ENCODE measurements at places on chromosomes 5 and 9.

- DNase-seq, result no peak
Measured at GRCh38 chr5:56993241-56993640, 41.3 kb upstream of the MIER3 start.

DNA sequence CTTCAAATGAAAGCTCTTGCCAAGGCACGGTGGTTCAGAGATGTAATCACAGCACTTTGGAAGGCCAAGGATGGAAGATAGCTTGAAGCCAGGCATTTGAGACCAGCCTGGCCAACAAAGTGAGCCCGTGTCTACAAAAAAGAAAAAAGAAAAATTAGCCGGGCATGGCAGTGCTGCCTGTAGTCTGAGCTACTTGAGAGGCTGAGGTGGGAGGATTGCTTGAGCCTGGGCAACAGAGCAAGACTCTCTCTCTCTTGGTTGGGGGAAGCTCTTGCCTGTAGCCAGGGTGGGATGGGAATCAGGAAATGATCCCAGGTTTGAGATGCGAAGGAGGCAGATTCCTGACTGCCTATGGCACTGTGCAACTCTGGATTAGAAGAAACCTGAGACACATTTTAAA is 62.1 kb downstream of the IL6ST start:
- DNase-seq, result no peak

DNA sequence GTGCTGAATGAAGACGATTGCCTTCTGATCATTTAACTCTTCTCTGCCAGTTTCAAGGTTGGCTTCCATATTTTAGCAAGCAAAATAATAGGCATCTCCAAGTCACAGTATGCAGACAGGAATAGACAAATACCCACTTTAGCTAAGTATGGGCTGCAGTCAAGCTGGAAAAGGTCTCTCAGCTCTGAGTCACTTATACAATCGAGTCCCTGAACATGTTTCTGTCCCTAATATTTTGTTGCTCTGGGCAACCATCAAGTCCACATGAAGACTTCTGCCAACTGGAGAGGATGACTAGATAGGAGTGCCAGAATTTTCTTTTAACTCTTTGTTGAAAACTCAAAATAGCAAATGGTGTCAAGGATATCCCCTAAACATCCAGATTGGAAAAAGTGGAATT is 575.3 kb downstream of the RAB3C start:
- DNase-seq, result no peak

- DNase-seq, result no peak
Measured at GRCh38 chr9:12808569-12808968, 33.7 kb downstream of the LURAP1L start.

GRCh38 chr9:114898741-114899140 is 31.6 kb downstream of the TNFSF8 start:
- no peak for DNase-seq

- DNase-seq, result no peak
Measured at GRCh38 chr5:150313921-150314716, 11.4 kb upstream of the ARSI start.

- no peak for DNase-seq
Measured at GRCh38 chr9:123425836-123426365, 69.9 kb downstream of the CRB2 start.

DNA sequence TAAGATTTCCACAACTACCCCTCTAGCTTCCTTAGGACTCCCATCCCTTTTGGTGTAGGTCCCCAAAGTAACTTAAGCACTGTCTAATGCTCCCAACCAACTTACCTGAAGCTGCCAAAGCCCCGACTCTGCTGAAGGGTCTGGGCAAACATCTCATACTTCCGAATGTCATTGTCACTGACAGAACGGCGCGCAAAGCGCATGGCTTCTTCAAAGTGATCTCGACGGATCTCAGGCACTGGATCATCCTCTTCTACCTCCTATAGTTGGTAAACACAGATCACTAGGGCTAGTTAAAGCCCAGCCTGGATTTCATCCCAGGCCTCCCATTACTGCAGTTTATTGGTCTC is 15.2 kb downstream of the VCP start:
- no peak for DNase-seq

- DNase-seq, result peak; percentile 81
Measured at GRCh38 chr5:142063878-142064331, 44.7 kb upstream of the NDFIP1 start.

GRCh38 chr9:106420511-106420944 is 442.4 kb upstream of the ZNF462 start:
- no peak for DNase-seq

- DNase-seq, result no peak
Measured at GRCh38 chr5:116562669-116563068, 12.0 kb downstream of the SEMA6A start.

- DNase-seq, result no peak
Measured at GRCh38 chr5:3789519-3790193, 194.0 kb downstream of the IRX1 start.

- DNase-seq, result no peak
Measured at GRCh38 chr9:100196215-100196614, 97.2 kb downstream of the INVS start.

DNA sequence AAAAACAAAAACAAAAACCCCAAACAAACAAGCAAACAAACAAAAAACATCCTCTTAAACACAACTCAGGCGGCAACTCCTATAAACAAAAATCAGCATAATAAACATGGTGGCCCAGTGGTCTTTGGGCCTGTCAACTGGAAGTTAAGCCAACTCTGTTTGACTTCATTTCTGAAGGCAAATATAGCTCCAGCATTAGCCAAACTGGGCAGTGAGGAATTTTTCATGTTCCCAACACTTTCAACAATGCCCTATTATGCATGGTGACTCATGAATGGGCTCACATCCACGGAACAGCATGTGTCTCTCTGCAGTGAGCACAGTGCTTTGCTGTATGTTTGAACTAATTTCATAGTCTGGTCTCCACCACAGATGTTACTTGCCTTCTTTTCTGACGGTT is 143.9 kb upstream of the STC2 start:
- peak; percentile 53 for DNase-seq

DNA sequence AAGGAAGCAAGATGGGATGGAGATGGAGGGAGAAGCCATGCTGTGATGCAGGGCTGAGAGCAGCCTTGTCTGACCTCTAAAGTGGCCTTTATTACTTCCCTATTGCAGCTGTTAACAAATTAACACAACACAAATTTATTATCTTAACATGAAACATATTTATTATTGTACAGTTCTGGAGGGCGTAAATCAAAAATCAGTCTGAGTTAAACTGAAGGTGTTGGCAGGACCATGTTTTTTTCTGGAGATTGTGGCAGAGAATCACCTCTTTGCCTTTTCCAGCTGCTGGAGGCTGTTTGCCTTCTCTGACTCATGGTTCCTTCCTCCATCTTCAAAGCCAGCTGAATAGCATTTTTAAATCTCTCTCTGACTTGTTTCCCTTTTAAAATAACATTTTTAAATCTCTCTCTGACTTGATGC is 7.2 kb upstream of the MCC start:
- no peak for DNase-seq

GRCh38 chr9:134044944-134045343 is 19.7 kb downstream of the BRD3OS start:
- DNase-seq, result no peak

DNA sequence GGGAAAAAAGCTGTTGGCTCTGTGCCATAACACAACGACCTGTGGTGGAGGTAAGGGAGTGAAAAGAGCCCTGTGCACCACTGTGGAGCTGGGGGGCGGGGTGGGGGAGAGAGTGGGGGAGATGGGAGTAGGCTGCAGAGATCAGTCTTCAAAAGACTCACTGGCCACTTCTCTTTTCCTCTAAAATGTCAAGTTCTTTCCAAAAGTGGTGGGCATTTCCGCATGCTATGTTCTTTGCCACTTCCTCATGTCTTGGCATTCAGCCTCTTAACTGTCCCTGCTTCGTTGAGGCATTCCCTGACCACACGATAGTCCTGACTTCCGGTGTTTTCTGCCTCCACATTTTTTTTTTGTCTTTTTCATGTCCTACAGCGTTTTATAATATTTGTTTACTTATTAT is 2.4 kb upstream of the PPP2R2B start:
- DNase-seq, result no peak

- DNase-seq, result no peak
Measured at GRCh38 chr9:107530679-107531078, 41.1 kb upstream of the KLF4 start.

- DNase-seq, result no peak
Measured at GRCh38 chr9:126496781-126497659, 116.7 kb upstream of the LMX1B start.

DNA sequence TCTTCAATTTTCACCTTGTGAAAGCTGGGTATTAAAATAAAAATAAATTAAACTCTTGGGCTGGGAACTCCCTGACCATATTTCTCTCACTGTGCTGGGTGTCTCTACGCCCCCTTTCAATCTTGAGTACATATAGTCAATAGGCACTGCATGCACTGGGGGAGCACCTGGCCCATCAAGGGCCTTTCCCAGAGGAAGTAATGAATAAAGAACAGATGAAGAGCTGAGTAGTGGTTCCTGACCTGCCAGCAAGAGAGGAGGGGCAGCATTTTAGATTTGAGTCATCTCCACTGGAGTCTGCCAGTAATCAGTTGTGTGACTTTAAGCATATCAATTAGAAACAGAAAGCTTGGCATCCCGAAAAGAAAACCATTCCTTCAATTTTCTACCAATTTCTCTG is 6.2 kb downstream of the MAPKAP1 start:
- no peak for DNase-seq

DNA sequence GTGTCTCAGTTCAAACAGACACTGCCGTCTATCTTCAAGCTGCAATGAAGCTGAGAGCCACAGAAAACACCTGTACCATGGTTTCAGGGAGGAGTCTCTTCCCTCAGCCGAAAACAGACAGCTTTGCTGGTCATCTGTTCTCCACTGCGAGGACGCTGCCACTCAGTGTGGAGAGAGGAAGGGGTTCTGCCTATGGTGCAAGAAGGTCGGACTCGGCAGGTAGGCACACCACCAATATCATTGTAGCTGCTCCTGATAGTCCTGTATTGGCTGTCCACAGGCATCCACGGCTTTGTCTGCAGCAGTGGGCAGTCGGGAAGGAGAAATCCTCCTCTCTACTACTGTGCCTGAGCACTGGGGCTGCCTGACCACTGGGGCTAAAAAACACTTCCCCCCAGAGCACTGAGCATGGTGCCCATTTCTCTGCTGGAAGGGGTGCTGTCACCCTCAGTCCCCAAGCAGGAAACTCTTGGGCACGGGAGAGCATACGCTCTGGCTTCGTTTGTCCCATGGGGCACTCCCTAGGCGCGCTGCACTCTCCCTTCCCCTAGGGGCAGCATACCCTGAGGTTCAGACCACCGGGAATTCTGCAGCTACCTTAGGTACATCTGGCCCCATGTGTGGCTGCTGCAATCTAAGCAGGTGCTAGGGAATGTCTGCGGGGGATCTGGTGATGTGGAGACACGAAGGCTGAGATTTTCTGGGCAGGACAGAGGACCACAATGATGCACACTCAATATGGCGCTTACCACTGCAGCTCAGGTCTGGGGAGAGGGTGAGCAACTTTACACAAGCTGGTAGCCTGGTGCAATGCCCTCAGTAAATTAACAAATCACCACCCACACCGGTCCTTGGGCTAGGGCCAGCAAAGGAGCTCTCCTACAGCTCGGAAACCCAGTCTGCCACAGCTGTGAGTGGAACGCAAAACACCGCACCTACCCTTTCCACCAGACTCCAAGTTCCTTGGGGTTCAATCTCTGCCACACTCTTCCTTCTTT is 880.9 kb upstream of the SEMA6A start:
- peak; percentile 68 for DNase-seq

- no peak for DNase-seq
Measured at GRCh38 chr9:92501671-92502393, 19.5 kb upstream of the ASPN start.

DNA sequence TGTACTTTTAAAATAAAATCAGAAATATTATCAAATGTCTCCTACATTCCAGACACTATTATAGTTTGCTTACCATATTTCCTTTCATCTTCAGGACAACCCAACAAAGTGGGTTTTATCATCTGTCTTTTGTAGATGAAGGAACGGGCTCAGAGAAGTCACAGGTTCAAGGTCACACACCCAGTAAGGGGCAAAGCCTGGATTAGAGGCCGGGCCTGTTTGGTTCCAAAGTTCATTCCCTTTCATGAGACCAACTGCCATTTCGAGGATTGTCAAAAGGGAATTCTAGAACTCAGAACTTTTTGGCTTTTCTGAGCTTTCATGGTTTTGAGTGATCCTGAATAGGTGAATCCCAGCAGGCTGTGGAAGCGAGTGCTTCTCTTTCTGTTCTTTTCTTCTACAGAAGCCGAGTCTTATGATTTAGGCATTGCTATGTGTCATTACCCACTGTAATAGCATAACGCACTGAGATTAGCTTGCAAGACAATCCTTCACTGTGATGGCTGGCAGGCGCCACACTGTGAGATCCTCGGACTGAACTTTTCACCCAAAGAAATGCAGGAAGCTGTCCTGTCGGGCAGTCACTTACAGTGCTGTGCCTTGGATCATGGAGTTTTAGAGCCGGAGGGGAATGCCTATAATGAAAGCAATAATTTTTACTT is 43.8 kb upstream of the ANKH start:
- DNase-seq, result no peak

GRCh38 chr9:135889564-135890189 is 17.7 kb downstream of the CAMSAP1 start:
- peak; percentile 23 for DNase-seq

GRCh38 chr5:176881021-176881749 is 18.0 kb downstream of the HK3 start:
- DNase-seq, result peak; percentile 63

DNA sequence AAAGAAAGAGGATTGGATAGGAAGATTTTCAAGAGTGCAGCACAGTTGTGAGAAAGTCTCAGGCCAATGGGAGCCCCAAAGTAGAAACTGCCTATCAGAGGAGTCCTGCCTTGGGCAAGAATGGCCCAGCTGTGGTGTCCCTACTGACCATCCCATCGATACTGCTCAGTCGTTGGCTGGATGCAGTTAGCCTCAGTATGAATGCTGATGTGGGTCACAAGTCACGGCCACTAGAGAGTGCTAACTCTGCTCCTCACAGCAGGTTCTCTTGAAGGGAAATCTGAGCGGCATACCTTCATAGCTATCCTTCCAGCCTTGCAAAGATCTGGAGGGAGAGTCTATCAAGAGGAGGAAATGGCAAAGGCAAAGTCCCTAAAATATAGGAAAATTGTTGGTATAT is 11.6 kb upstream of the CETN3 start:
- DNase-seq, result no peak
